ENCODE measurements at places on chromosomes 2 and 18. TPM values are rescaled to one million over a fixed set of nuclear protein-coding genes. Genes with fewer than 3 reads are reported as not detected.

GRCh38 chr2:9364791-9365497 is 58.4 kb downstream of the ITGB1BP1 start:
- no peak for DNase-seq

The MSTN gene
- not detected for total RNA-seq

DNA sequence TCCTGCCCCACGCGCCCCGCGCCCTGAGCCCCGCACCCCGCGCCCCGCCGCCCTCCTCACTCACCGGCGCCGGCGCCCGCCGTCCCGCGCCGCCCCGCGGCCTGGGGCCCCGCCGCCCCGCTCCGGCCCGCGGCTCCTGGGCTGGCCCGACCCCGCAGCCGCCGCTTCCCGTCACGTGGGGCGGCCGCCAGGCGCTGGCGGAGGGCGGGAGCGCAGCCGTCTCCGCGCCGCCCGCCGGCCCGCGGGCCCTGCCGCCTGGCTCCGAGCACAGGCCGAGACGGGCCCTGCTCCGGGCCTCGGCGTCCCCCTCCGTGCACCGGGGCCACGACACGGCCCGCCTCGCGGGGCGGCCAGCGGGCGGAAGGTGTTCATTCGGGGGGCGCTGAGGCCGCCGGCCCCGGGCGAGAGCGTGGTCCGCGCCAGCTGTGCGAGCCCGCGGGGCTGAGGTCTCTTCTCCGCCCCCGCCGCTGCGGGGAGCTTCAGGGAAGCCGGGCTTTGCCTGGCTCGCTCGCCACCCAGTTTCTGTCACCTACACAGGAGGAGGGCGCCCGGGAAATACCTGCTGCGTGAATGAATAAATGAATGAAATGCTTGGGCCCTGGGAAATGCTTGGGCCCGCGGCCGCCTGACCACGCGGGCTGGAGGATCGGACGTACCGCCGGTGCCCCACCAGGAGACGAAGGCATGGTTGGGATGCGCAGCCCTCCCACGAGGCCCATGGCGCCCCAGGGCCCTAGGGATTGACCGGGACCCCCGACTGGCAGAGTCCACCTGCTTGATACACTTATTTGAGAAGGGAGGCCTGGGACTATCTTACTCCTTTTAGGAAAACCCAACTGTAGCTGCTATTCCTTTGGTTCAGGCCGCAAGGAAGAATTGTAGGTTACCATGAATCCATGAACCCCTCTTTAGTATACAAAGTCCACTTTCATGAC is at the start of gene TGFBRAP1:
TSS of gene TGFBRAP1 (minus strand) at position 175 of the 935 bp plus-strand sequence. CDS start 21,434 bp downstream, outside the sequence.
- peak; percentile 78 for DNase-seq

- DNase-seq = no peak
Measured at GRCh38 chr2:107374249-107374648, 452.4 kb upstream of the RGPD4 start.

The CD28 gene
- not detected for total RNA-seq

DNA sequence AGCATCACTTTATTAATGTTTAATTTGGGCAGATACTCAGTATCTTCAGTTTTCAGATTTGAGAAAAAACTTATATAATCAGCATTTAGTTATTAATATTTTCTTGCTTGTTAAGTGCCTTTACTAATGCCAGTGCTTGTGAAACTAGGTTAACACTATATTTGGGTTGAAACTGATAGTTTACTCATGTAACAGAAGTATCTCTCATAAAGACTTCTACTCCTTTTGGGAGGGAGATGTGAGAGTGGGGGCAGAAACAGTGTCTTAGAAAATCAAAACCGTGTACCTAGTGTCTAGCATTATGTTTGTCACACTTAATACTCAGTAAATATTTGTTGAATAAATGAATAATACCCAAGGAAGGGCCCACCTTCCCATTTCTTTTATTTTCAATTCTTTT is 129.5 kb downstream of the MSTN start:
- DNase-seq = no peak

- DNase-seq = no peak
Measured at GRCh38 chr2:189854940-189855339, 70.7 kb downstream of the PMS1 start.

DNA sequence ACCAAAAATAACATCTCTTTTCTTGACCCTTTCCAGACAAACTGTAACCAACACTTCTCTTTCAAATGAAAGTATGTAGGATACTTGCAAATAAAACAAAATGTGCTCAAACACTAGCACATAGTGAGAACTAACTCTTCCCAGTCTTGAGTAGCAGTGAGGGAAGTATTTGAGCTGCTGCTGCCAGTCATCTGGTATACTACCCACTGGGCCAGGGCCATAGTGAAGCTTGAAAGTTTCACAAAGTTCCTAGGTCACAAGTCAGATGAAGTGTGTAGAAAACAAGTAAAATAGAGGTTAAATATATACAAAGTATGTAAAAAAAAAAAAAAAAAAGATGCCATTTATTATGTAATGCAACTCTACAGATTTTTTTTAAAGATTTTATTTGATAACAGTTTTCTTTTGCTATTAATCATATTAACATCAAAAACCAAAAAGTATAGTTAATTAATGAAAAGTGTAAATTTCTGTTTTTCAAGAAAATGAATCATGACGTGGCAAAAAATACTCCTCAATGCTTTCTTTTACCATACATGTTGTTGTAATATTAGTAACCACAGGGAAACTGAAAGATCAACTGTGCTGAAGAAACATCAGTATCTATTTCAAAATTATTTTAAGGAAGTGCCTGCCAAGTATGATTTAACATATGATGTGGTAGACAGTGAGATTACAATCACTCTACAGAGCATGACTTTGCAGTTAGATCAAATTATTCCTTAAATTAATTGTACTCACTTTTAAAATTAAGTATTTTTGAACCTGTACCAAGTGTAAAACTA is 21.6 kb upstream of the TRIB2 start:
- DNase-seq = no peak

GRCh38 chr2:114580691-114581090 is 138.2 kb downstream of the DPP10 start:
- no peak for DNase-seq

The CHRND gene
- not detected for total RNA-seq

DNA sequence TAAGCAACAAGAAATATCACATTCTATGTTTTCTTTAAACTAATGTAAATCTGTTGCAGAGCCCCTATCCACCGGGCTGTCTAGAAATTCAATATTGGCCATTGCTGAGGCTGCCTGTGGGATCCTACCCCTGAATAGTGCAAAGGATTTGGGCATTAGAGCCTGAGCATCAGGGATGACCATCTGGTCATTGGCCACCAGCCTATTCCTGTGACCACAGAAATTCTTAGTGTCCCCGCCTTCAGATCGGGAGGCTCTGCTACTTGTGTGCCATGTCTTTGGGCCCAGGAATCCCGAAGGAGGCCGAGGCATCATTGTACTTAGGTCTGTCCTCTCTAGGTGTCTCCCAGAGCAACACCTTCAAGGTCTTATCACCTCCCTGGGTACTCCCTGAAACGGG is 73.8 kb downstream of the HRH4 start:
- DNase-seq = no peak

GRCh38 chr2:75130171-75130570 is 69.1 kb downstream of the TACR1 start:
- peak; percentile 25 for DNase-seq

- no peak for DNase-seq
Measured at GRCh38 chr2:20560011-20560410, 90.9 kb downstream of the HS1BP3 start.

- no peak for DNase-seq
Measured at GRCh38 chr18:68588169-68588568, 126.7 kb downstream of the TMX3 start.

DNA sequence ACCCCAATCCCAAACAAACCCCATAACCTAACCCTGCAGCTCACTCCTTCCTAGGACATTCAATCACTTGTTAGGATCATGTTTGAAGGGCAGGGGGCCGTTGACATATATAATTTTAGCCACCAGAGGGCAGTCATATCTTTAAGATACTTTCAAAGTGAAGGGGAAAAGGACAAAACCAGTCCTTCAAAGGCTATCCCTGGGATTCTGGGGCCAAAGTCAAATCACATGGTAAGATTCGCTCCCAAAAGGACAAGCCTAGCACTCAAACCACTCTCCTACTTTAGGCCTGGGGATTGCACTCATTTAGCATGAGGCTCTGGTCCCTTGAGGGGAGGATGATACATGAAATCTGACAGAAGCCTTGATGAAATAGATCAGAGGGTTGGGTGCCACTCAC is 44.6 kb downstream of the HAUS1 start:
- DNase-seq = peak; percentile 29

- no peak for DNase-seq
Measured at GRCh38 chr2:234630801-234631261, 133.9 kb upstream of the ARL4C start.

DNA sequence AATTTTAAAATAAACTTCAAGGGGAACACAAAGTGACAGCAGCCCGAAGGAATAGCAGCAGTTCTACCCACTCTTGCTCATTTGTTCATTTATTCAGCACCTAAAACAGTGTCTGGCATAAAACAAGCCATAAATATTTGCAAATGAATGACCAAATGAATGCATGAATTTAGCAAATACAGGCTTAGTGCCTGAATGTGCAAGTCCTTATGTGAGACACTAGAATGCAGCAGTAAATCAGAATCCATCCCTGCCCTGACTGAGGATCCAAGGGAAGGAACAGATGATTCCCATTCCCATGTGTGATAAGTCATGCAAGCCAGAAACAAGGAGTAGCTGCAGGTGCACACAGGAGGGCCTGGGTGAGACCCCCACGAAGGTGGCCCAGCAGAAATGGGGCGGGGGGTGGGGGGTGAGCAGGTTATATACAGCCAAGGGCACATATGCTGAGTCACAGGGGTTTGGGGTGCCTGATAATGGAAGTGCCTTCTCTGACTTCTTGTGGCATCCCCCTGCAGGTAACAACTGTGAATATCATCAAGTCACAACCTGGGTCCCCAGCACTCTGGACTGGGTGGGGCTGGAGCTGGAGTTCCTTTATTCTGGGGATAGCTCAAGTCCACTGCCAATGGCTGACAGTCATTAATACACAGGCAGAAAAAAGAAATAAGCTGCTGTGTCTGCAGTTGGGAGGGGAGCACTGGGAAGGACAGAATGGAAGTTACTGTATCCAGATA is 311.9 kb downstream of the TXNL1 start:
- DNase-seq = no peak

GRCh38 chr2:118853129-118853640 is 5.7 kb upstream of the EN1 start:
- no peak for DNase-seq

The WIPF1 gene
- total RNA-seq = 15.1 TPM

GRCh38 chr2:184611361-184612085 is 13.2 kb downstream of the ZNF804A start:
- DNase-seq = no peak

- DNase-seq = no peak
Measured at GRCh38 chr2:29848566-29849310, 72.6 kb downstream of the ALK start.

DNA sequence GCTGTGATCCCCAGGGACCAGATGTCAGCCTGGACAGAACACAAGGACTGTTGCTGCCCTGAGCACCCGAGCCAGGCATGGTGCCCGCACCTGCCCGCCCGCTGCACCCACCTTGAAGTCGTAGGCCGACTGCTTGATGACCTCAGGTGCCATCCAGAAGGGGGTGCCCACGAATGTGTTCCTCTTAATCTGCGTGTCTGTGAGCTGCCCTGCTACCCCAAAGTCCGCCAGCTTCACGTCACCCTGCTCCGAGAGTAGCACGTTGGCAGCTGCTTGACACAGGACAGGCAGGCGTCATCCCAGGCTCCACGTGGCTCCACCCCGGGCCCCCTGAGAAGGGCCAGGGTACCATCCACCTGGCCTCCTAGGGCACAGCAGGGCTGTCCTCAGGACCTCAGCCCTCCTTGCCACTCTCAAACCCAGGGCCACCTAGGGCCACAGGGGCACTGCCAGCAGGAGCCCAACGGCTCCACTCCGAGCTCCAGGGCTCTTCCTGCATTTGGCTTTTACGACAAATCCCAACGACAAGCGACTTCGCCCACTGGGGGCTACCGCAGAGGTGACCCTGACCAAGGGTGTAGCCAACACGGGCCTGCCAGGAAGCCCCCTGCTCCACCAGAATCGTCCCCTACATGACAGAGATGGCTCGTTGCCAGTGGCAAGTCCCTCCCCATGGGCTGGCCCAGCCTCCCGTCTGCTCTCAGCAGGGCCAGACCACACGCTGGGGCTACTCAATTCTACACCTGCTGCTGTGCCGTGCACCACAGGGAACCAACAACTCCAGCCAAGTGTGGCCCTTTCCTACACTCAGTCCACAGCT is 9.0 kb downstream of the STK25 start:
- no peak for DNase-seq

DNA sequence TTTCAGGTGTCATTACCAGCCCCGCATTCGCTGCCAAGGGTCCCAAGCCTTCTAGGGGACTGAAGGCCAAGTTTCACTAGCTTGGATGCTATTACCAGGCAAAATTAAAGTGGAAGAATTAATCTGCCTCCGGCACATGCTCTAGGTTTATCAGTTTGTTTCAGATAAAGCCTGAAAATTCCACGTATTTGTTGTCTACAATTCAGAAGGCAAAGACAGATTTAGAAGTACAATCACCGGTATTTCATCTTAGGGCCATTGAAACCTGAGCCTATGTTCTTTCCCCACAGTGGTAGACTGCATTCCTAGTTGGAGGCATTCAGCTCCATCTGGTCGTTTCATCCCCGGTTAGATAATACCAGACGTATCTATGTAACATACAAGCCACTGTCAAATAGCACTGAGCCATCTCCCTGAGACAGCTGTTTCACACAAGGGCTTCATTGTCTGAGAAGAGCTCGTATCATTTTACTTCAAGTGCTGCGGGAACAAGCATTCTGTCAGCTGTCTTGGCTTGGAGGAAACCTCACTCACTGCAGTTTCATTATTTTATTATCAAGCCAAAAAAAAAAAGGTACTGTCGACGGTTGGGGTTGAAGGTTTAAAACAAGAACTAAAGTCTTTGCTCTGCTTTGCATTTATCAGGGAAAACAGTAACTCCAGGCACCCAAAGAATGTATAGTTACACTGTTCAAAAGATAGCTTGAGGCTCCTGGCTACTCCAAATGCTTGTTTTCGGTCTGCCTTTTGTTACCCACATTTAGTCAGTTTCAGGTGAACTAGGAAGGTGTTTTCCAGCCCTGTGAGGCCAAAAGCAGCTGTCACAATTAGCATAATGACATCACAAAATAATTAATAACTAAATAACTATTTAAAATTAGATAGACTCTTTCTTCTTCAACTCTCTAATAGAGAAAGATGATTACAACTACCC is 76.7 kb downstream of the TGIF1 start:
- DNase-seq = peak; percentile 19

GRCh38 chr2:239472235-239472775 is 71.5 kb upstream of the HDAC4 start:
- DNase-seq = no peak

- DNase-seq = no peak
Measured at GRCh38 chr2:191115804-191116203, 35.0 kb downstream of the STAT4 start.

The TRAPPC12 gene
- total RNA-seq = 53.0 TPM
